PC-9 (cell line): ENCODE measurements at places on chromosomes 13 and 19. TPM values are rescaled to one million over a fixed set of nuclear protein-coding genes. Genes with fewer than 3 reads are reported as not detected.

The TMIGD2 gene
- not detected in 2 replicates for total RNA-seq

The SULT2A1 gene
- total RNA-seq, result not detected in 2 replicates

The IGFL1 gene
- 2.6 and 3.7 TPM in 2 replicates for total RNA-seq

The SAFB gene
- total RNA-seq, result 68.7 and 88.7 TPM in 2 replicates

The COX7A1 gene
- total RNA-seq, result not detected in 2 replicates

The CGB1 gene
- 0.83 TPM in 1 of 2 replicates, not detected in the other for total RNA-seq

The CPB2 gene
- total RNA-seq, result not detected in 2 replicates

The NLRP4 gene
- 1.6 and 1.7 TPM in 2 replicates for total RNA-seq

The MADCAM1 gene
- 1.1 and 1.7 TPM in 2 replicates for total RNA-seq

The HS6ST3 gene
- not detected in 2 replicates for total RNA-seq

The ONECUT3 gene
- total RNA-seq, result 0.05 TPM in 1 of 2 replicates, not detected in the other

DNA sequence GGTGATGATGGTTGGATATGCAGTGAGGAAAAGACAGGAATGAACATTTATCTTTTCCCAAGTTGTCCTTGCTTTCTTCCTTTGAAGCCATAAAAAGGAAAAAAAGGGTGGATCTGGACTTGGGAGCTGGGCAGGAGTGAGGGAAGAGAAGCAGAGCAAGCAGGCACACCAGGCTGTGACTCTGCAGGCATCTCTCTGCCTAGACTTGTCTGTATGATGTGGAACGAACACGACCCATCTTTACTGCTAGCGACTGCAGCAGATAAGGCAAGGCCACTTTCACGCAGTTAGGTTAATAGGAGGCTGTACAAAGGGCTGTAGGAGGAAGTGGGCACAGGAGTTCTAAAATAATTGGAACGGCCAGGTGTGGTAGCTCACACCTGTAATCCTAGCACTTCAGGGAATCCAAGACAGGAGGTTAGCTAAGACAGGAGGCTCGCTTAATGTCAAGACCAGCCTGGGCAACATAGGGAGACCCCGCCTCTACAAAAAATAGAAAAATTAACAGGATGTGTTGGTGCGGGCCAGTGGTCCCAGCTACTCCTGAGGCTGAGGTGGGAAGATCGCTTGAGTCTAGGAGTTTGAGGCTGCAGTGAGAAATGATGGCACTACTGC lies 961 bp upstream of the URI1 start:
- DNase-seq, result no peak

DNA sequence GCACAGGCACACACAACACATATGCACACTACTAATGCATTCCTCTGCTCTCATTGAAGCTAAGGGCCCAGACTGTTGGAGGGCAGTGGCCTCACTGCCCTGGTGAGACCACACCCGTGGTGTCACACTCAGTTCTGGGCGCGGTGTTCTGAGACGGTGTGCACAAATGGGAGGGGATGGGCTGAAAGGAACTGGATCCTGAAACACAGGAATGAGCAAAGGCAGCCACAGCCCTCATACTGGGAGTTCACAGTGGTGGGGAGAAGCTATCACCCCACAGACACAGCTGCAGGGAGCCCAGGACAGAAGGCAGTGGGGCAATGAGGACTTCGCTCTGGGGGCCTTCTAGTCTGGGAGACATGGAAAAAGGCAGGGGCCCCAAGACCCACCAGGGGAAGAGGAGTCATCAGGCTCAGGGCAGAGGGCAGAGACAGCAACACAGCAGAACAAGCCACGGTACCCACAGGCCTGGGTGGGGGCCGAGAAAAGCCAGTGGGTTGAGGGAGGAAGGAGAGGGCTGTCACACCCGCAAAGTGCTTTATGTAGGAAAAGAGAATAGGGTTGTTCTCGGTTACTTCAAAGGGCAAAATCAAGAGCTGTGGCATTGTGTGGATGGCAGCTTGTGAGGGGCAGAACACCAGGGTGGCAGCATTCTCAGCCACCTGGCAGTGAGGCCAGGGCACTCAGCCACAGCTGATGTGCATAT lies 75.4 kb upstream of the GPR183 start:
- DNase-seq, result peak; percentile 8

DNA sequence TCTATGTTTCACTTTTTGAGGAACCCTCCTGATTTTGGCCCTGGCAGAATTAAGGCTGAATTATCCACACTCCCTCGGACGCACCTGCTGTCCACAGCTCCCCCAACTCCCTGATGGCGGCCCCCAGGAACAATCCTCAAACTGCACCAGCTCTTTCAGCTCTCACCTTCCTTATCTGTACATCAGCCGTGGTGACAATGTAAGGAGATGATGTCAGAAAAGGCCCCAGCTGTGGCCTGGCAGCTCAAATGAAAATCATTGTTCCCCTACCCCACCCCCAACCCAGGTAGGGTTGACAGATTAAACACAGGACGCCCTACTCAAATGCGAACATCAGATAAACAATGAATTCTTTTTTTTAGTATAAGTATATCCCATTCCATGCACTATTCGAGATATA lies 35.0 kb upstream of the KLF2 start:
- DNase-seq, result peak; percentile 52

DNA sequence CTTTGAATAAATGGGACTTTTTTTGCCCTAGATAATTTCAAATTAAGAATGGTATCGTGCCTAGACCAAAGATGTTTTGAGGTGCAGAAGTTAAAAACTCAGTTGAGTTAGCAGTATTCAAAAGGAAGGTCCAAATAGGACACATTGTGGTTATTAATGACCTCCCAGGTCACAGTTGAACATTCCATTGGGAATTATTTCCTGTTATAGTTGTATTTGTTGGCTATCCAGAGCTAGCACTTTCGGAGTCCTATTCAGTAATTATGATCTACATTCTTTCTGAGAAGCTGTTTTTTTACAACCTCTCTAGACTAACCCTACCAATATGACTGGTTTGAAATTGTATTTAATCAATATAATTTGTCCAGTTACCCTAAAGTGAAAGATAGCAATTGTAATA lies 83.7 kb downstream of the MAB21L1 start:
- no peak for DNase-seq

DNA sequence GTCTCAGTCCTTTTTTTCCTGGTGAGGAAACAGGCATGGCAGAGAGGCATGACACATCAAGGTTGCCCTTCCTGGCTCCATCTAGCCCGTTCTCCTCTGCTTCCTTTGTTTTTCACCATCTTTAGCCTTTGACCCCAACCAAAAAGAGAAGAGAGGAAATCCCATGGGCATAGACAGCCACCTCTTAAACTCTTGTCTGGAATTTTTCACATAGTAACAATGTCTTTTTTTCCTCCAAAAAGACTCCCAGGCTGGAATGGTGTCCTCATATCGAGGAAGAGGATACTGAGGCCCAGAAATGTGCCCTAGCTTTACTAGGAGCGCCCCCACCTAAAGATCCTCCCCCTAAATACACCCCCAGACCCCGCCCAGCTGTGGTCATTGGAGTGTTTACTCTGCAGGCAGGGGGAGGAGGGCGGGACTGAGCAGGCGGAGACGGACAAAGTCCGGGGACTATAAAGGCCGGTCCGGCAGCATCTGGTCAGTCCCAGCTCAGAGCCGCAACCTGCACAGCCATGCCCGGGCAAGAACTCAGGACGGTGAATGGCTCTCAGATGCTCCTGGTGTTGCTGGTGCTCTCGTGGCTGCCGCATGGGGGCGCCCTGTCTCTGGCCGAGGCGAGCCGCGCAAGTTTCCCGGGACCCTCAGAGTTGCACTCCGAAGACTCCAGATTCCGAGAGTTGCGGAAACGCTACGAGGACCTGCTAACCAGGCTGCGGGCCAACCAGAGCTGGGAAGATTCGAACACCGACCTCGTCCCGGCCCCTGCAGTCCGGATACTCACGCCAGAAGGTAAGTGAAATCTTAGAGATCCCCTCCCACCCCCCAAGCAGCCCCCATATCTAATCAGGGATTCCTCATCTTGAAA lies at the start of gene GDF15:
GDF15 (plus strand) TSS at position 484 of the 868 bp plus-strand sequence; CDS start at position 516, 32 bp downstream.
- DNase-seq, result peak; percentile 86

- peak; percentile 46 for DNase-seq
Measured at GRCh38 chr13:32650705-32651311, 64.6 kb downstream of the PDS5B start.

GRCh38 chr19:49355909-49356353 lies 6.3 kb downstream of the TEAD2 start:
- no peak for DNase-seq

DNA sequence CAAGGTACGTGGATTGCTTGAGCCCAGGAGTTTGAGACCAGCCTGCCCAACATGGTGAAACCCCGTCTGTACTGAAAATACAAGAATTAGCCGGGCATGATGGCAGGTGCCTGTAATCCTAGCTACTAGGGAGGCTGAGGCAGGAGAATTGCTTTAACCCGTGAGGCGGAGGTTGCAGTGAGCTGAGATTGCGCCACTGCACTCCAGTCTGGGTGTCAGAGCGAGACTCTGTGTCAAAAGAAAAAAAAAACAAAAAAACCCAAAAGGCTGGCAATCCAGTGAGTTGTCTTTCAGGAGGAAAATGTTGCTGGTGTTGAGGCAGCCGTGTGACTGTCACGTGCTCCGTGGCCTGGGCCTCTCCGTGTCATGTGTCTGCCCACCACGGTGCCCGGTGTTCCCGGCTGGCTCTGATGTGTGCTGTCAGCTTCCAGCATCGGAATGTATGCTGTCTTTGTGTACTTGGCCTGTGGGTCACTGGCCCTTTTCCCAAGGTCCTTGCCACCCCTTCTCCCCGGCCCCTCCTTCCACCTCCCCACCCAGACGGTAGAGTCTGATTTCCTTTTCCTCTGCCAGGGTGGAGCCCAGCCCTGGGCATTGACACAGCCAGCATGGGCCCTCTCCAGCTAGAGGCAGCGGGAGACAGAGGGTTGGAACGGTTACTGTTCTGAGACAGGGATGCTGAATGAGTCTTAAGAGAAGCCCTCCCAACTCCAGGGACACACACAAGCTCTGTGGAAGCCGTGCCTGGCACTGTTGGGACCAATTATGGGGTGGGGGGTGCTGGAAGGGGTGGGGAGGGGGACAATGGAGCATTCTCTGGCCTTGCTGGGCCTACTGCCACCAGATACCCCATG lies 7.2 kb upstream of the TUBB4A start:
- no peak for DNase-seq

- no peak for DNase-seq
Measured at GRCh38 chr13:42950181-42950580, 41.9 kb downstream of the EPSTI1 start.

DNA sequence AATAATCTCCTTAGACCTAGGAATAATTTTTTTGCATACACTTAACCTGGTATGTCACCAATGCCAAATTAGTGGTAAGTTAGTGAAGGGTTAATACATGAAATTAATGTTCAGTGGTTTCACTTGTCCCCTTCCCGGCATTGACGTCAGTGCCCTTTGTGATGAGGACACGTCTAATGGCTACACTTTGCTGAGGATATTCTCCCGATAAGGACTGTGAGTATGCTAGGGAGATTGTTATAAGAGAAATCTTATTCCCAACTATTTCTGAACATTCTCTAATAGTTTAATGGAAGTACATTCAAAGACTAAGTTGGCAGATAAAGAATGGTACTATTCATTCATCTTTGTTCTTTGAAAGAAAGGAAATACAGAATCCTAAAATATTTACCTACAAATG lies 102.4 kb downstream of the TNFRSF19 start:
- no peak for DNase-seq

GRCh38 chr19:45112111-45112827 lies 19.3 kb downstream of the PPP1R37 start:
- no peak for DNase-seq

- no peak for DNase-seq
Measured at GRCh38 chr13:31124204-31124603, 37.5 kb downstream of the HSPH1 start.

DNA sequence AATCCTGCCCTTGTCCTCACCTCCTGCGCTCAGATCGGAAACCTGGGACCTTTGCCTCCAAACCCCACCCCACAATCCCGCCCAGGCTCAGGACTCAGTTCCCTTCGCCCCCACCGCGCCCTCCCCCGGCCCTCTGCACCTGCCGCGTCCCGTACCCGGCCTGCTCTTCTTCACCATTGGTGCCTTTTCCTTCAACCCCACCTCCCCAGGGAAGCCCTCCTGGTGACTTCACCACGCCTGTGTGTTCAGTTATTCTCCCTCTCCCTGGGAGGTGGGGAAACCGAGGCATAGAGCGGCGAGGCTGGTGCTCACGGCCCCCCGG lies 19.3 kb upstream of the TCF3 start:
- DNase-seq, result no peak

DNA sequence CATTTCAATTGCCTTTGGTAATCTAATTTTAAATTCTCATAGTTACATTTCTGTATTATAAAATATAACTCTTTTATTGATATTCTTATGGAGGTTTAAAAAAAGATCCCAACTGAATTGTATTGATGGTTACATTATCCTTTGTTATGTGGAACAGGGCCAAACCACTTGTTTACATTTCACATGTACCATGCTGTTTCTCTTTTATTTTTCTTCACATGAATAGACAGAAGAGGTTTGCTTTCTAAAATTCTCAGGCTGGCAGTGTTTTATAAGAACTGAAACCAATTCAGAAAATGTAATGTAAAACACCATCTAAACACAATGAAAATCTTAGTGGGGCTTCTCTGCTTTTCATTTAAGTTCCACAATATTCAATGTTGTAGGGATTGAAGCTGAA lies 122.5 kb downstream of the GPC5 start:
- DNase-seq, result no peak
